ENCODE measurements at places on chromosomes 4 and X. TPM values are rescaled to one million over a fixed set of nuclear protein-coding genes. Genes with fewer than 3 reads are reported as not detected.

- no peak for DNase-seq
These were observed 887 bp upstream of the IL1RAPL2 start for GRCh38 chrX:104564921-104565703.

GRCh38 chrX:134847133-134847532 is 143.7 kb upstream of the SMIM10 start:
- DNase-seq = no peak

The XK gene
- total RNA-seq = 1.3 TPM

- DNase-seq = no peak
These were observed 62.9 kb upstream of the SMAD1 start for GRCh38 chr4:145418739-145419138.

Data from kidney (tissue), 22 donors.